BJ (cell line): ENCODE measurements at places on chromosomes 6 and 20.

GRCh38 chr6:130602151-130602770, 224.9 kb upstream of the SMLR1 start:
- DNase-seq: peak; percentile 92

DNA sequence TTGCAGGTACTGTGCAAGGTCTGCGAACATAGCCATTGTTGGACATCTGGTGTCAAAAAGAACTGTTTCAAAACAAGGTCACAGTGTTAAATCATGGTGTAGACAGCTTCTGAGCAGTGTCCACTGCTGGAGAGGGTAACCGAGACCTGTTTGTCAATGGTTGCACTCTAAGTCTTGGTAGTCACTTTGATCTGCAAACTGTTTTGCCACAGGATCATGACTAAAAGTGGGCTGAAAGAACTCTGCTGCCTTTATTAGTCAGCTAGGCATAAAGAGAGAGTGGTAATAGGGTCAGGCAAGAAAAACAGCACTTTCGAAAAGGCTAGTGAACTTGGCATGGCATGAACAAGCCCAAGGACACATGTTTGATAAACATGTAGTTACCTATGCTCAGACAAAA, 552.3 kb upstream of the CITED2 start:
- no peak for DNase-seq

DNA sequence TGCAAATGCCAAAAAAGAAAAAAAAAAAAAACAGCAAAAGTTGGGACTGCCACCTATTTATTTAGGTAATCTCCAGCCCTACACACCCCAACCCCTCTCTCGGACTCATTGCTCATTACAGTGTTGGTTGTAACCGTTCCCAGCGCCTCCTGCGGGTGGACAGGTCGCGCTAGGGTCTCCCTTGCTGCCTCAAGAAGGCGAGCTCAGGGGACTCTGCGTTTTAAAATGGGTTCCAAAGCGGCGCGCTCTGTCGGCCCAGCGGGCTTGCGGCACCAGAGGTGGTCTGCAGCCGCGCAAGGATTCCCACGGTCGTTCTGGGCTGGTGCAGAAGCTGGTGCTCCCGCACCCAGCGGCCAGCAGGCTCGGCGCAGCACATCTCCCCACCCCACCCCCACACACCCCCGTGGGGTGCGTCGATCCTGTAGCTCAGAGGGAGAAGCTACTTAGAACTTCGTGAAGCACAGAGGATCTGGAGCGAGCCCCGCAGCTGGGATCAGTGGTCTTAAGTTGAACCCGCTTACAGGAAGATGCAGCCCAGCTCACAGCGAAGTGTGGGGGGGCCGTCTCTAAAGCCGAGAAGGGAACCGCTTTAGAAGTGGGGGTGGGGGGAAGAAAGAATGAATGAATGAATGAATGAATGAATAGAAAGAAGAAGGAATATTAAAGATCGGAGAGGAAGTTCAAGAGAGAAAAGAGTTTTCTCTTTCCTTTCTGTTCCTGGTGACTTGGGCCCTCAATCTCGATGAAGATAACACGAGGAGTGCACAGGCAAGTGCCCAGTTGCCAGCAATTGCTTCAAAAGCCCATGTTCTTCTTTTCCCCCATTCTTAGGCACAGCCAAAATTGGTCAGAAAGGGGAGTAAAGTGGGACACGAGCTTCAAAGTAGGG, 780 bp downstream of the TFAP2A start:
- DNase-seq: no peak

GRCh38 chr6:6581054-6581453, 7.5 kb upstream of the LY86 start:
- no peak for DNase-seq

DNA sequence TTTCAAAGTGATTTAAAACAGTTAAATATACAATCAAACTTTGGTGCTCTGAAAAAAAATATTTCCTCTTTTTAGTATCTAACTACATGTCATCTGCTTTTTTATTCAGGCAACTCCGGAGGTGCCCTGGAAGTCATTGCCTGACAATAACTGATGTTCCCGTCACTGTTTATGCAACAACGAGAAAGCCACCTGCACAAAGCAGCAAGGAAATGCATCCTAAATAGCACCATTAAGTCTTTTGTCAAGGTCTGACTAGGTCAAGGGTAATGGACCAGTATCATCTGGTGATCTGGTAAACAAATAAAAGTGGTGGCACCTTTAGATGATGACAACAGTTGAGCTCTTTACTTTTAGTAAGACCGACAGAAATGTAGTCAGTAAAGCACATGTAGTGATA, 13.2 kb downstream of the FAM229B start:
- DNase-seq: no peak

GRCh38 chr20:24469894-24470745, 691 bp downstream of the SYNDIG1 start:
- no peak for DNase-seq

DNA sequence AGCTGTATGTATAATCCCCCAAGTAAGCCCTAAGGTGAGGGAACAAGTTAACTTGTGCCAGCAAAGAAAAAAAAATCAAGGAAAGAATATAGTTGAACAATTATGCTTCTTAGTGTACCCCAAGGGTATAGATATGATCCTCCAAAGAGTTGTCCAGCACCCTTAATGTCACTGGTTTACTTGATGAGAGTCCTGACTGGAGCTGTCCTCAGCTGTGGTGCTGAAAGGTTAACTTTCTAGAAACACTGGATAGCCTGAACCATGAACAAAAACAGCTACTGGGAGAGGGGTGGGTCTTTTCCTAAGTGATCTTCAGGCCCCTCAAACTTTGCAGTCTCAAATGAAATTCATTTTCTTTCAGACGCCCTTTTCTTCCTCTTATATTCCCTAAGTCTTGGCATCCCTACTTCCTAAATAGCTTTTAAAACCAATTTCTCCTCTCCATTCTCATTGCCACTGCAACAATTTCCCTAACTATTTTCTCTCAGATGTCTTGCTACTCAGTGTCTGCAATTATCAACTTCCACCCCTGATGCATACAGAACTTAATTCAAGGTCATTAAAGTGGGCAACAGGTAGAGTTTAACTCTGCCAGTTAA, 83.5 kb upstream of the PROKR2 start:
- no peak for DNase-seq

DNA sequence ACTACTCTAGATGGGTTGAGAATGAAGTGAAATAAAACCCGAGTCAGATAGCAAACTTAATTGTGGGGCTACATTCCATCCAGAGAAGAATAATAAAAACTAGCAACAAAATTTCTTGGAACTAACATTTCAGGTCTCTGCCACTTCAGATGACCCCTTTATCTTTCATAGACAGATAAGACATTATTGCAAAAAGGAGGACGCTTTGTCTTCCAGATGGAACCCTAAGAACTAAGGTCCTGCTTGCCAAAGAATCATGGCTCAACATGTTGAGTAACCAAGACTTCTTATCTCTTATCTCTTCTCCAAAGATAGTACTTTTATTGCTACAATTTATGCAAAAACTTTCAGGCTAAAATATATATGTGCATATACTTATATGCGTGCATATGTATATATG, 221.1 kb upstream of the PREP start:
- no peak for DNase-seq

DNA sequence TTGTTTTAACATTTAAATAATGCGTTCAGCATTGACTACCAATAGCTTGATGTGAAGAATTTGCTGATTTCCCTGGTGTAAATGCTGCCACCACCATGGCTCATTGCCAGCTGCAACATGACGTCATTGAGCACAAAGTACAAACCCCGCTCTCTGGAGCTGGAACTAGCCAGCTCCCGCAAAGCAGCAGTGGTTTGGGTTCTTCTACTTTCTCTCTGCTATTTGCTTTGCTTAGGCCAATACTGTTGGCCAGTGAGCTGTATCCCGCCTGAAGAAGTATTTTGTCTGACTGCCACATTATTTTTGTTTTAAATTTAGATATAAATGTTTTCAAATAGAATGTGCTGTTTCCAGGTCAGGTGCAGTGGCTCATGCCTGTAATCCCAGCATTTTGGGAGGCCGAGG, 47.4 kb upstream of the KIF13A start:
- DNase-seq: no peak

DNA sequence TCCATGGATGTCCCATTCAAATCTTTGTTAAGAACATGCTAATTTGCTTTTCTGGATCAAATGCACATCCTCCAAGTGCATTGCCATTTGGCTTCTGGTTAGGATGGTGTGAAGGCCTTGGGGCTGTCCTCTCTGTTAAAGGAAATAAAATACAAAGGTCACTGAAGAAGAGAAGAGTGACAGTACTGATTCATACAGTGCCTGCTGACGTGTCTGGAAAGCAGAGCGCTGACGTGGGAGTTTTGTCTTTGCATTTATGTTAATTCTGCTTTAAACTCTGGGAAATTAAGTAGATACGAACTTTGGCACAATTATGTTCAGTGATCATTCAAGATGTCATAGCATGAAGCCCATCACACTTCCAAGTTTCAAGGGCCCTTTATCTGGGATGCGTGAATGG, 33.2 kb downstream of the SYNDIG1 start:
- no peak for DNase-seq

DNA sequence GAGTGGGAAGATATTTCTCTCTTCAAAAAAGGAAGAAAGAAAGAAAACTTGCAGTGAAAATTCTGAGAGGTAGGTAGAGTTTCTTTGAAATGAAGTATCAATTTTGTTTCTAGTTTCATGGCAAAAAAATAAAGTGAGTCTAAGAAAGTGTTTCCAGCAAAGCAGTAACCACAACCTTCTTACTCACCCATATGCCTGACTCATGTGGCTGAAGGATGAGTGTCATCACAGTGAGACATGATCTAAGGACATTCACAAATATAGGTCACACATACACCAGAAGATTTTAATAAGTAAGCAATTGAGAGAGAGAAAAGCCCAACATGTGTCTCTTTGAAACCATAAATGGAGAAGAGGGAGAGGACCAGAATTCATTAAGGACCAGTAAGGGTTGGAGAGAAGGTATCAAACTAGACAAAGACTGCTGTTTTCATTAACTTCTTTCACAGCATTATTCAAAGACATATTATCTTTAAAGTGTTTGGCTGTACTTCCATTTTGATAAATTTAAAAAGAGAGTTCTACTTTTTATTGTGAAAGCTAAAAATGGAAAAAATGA, 169.5 kb downstream of the FRK start:
- DNase-seq: peak; percentile 7

GRCh38 chr6:20415712-20416454, 14.2 kb downstream of the E2F3 start:
- no peak for DNase-seq

DNA sequence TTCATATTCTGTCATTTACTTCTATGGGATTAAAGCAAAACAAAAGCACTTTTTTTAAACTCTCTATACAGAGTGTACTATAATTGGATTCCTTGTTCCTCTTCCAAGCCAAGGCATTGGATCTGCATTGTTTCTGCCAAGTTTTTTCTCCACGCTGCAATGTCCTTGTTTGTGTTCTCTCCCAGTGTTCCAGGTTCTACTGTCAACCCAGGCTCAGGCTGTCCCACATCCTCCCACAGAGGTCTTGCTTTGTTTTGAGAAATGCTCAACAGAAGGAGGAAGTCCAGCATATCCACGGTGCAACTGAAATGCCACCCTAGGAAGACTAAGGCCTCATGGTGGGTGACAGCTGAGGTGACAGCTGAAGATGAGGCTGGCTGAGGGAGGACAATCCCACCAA, 287.1 kb upstream of the PRDM1 start:
- DNase-seq: no peak

- DNase-seq: no peak
Measured at GRCh38 chr20:33781133-33781532, 30.0 kb upstream of the CHMP4B start.

DNA sequence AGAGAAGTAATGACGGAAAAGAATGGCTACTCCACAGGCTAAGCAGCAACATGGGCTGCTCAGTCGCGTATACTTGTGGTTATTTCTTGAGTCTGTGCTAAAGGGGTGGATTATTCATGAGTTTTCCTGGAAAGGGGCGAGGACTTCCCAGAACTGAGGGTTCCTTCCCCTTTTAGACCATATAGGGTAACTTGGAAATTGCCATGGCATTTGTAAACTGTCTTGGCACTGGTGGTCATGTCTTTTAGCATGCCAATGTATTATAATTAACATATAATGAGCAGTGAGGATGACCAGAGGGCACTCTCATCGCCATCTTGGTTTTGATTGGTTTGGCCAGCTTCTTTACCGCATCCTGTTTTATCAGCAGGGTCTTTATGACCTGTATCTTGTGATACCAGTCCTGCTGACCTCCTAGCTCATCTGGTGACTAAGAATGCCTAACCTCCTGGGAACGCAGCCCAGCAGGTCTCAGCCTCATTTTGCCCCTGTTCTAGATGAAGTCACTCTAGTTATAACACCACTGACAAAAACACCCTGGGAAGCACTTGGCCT, 11.4 kb downstream of the LBP start:
- DNase-seq: no peak

GRCh38 chr6:31267651-31268368, 4.1 kb downstream of the HLA-C start:
- DNase-seq: no peak

GRCh38 chr20:51934301-51935002, 132.1 kb upstream of the SALL4 start:
- no peak for DNase-seq

DNA sequence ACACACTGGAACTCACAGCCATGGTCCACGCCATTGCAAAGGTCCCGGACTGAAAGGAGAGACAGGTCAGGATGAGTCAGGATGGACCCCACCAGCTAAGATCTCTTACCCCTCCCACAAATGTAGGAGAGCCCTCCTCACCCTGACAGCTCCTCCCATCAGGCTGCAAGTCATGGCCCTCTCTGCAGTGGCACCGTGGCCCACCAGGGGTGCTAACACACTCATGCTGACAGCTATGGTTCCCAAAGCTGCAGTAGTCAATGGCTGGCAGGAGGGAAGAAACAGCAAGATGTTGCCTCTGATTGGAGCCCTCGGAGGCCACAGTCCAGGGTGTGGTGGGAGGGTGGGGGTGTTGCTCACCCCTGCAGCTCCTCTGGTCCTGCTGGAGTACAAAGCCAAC, 5.7 kb upstream of the RBPJL start:
- DNase-seq: no peak

GRCh38 chr6:126722411-126722810, 382.5 kb downstream of the CENPW start:
- DNase-seq: no peak

DNA sequence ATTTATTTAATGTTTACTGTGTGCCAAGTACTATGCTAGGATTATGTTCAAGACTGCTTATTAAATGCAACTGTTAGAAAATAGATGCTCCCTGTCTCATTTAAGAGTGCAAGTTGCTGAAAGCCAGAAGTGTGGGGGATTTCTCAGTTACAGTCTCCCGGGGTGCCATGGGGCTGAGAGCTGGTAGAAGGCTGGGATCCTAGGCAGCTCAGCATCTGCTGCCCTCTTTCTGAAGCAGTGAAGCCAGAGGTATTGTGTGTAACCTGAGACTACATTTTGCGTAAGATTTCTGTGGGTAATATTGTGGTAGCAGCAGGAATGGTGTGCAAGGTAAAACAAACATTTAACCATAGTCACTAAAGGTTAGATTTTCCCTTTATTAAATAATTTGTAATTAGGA, 120.6 kb downstream of the AKAP7 start:
- no peak for DNase-seq
